ENCODE measurements at places on chromosomes 3 and 15. TPM values are rescaled to one million over a fixed set of nuclear protein-coding genes. Genes with fewer than 3 reads are reported as not detected.

Gene POPDC2
- 2.3 TPM for total RNA-seq

Gene PCCB
- total RNA-seq = 34.5 TPM

Gene SPSB4
- total RNA-seq = 0.28 TPM

Gene KIF7
- total RNA-seq = 0.55 TPM

DNA sequence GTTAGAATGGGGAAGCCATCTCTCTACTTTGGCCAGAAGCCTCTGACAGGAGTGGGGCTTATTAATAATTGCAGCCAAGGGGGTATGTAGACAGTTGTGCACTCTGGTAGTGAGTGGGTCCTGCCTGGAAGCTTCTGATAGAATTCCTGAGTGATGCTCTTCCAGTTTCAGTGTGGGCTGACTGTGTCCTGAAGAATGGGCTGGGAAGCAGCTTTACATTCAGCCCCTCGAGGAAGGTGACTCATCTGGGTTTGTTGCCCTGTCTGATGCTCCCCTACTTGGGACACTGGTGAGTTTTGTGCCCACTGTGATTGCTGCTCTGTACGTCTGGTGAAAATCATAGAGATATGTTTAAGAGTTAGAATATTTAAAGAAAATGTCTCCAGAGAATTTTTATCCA, 444.7 kb upstream of the RBMS3 start:
- DNase-seq = no peak

GRCh38 chr3:181839039-181839915, 127.6 kb downstream of the SOX2 start:
- no peak for DNase-seq

DNA sequence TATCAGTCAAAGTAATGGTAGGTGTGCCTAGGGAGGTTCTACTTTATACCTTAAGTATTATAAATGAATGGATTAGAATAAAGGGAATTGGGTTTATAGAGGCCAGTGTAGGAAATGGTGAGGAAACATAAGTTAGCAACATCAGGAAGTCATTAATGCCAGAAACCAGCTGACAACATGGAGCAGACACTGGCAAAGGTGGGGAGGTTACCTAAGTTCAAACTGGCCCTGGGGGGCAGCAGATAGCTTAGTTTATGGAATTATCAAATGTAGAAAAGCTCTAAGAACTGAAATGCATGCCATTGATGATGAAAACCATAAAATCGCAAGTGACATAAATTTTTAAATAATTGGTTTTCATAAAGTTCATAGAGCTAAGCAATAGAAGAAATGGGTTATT, 498.6 kb downstream of the NAALADL2 start:
- no peak for DNase-seq

DNA sequence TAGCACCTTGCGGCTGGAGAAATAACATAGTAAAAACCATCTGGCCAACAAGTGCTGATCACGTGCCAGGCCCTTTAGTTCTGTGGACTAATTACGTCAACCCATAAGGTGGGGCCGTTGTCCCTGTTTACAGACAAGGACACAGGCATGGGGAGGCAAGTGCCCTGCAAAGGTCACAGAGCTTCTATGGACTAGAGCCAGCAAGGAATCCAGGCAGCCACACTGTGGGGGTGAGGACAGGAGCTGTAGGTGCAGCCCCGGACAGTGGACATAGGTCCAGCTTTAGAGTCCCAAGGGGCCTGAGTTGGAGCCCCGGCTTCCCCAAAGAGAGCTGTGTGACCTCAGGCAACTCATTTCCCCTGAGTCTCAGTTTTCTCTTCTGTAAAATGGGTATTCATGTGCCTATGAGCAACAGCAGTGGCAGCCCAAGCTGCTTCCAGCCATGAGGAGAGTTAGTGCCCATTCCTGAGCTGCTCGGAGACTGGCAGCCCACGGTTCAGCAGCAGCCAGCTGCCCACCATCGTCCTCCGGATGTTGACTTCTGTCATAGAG, 13.9 kb downstream of the CHST13 start:
- DNase-seq = no peak

Data from activated CD8-positive, alpha-beta memory T cell treated with anti-CD3 and anti-CD28 coated beads, Interleukin-2, amount 10 ng/mL, durations not matched to agents 7 days and 5 days (primary cell).